ENCODE measurements at places on chromosomes 5 and 9.
A peak's percentile ranks its signal among the peaks of the same experiment; 100 is the strongest.

- DNase-seq, result peak; percentile 66
Observed at GRCh38 chr5:132386644-132387286, 17.3 kb downstream of the SLC22A5 start.

DNA sequence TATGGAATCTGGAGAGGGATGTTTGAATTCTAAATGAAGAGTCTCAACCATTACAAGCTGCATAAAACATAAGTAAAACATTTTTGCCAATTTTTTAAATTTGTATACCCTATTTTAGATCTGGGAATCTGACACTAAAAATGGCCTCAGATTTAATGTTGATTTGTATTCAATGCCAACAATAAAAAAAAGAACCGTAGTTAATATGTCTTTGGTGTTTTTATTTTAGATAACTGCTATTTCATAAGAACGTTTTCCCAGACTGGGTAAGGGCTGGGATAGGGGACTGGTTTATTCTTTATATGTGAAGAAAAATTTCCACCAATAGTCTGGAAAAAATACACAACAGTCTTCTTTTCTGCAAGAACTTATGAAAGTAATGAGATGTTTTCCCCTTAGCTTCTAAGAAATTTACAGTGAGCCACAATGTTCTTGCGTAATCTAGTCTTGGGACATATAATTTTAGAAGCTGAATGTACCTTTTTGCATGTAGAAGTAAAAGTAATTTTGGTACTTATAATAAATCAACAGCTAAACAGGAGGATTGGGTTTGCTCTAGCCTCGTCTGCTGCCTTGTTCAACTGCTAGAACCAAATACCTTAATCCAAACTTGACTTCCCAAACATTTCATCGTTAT lies 244.6 kb upstream of the EFNA5 start:
- DNase-seq, result no peak

DNA sequence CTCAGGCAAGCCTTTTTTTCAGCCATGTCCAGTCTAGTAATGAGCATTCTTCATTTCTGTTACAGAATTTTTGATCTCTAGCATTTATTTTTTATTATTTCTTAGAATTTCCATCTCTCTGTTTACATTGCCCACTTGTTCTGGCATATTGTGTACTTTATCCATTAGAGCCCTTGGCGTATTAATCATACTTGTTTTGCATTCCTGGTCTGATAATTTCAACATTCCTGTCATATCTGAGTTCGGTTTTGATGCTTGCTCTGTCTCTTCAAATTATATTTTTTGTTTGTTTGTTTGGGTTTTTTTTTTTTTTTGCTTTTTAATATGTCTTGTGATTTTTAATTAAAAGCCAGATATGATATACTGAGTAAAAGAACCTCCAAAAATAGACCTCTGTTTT lies 23.0 kb upstream of the JAK2 start:
- DNase-seq, result no peak

DNA sequence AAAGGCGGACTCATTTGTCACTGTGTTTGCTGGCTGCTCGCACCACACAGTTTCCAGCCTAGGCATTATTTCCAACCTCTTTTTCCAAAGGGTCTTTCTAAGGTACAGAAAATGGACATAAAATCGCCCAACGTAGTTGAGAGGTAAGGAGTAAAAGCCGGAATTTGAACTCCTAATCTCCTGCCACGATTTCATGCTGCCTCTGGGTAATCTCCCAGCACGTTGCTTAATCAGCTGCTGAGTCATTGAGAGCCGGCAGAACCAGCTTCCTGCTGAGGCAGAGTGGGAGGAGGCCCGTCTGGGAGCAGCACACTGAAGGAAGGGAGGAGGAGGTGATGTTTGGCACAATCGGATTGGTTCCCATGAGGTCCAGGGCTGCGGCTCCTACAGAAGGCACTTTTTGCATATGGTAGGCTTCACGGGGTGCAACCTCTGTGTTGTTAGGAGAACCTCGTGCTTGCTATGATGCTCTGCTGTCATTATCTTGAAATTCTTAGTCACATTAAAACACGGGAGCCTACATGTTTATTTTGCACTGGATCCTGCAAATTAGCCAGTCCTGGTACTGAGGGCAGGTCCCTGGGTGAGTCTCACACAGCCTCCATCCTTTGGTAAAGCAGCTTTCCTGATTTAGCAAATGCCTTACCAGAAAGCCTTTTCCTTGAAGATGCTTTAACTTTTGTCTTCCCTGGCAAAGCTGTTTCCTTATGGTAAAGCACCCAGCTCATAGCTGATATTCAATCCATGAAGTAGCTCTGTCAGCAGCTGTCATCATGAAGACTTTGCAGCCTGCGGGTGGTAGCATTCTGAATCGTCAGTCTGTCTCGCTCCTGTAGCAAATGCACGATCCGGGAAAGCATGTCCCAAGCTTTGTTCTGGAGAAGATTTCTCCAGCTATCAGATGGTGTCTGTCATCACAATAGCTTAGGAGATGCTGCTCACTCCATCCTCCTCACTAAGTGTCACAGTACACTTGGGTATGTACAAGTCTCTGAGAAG lies 191.6 kb upstream of the MSX2 start:
- no peak for DNase-seq

- no peak for DNase-seq
Observed at GRCh38 chr5:172207511-172207910, 13.5 kb downstream of the EFCAB9 start.

GRCh38 chr5:147081311-147081764 lies 153.5 kb upstream of the STK32A start:
- peak; percentile 75 for DNase-seq

DNA sequence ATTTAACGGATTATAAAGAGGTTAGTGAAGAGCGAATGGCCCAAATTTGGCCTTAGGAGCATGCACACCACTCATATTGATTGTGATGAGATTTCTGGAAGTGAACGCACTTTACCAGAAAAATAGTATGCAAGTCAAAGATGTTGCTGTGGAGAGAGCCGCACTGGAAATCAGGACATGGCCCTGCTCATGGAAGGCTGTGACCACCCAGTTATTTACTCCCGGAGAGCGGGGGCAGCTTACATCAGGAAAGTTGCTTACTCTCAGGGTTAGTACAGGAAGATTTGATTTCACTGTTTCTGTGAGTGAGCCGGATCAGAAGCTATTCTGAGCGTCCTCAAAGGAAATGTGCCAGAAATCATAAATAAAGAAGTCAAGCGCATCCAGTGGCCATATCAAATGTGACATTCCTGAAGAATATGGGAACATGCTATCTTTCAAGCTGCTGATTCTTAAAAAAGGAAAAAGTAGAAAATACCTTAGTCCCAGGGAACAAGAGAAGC lies 42.9 kb upstream of the STRBP start:
- no peak for DNase-seq

DNA sequence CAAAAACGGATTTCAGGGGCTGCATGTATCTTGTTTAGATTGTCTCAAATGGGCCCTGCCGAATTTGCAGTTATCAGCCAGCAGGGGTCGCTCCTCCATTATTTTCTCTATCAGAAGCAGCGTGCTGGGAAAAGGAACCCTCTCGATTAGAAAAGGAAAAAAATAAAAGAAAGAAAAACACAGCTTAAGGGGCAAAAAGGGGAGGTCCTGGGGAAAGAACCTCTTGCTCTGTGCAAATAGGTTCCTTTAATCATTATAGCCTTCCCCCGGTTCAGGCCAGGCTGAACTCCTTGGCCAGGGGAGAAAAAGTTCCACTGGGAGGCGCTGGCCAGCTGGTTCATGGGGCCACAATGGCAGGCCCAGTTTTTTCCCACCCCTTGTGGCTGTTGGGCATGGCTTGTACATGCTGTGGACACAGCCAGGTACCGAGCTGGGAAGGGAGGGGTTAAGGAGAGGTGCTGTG lies 25.0 kb upstream of the CAPSL start:
- no peak for DNase-seq

- no peak for DNase-seq
Observed at GRCh38 chr5:171984748-171985419, 21.6 kb downstream of the FBXW11 start.

DNA sequence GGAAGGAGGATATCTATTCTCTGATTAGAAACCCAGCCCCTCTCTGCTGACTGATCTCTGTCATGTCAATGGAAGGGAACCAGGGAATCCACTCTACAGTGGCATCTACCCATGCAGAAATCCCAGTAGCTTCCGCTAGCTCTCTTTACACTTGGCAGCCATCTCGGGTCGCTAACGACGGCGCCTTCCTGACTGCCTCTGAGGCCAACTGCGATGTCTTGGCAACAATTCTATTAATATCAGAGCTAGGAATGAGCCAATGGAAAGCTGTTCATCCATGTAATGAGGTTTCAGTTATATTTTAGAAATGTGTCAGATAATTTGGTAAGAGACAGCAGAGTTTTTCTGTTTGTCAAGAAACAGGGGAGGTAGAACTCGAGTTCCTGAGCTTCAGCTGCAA lies 67.6 kb upstream of the ATP10B start:
- DNase-seq, result no peak

DNA sequence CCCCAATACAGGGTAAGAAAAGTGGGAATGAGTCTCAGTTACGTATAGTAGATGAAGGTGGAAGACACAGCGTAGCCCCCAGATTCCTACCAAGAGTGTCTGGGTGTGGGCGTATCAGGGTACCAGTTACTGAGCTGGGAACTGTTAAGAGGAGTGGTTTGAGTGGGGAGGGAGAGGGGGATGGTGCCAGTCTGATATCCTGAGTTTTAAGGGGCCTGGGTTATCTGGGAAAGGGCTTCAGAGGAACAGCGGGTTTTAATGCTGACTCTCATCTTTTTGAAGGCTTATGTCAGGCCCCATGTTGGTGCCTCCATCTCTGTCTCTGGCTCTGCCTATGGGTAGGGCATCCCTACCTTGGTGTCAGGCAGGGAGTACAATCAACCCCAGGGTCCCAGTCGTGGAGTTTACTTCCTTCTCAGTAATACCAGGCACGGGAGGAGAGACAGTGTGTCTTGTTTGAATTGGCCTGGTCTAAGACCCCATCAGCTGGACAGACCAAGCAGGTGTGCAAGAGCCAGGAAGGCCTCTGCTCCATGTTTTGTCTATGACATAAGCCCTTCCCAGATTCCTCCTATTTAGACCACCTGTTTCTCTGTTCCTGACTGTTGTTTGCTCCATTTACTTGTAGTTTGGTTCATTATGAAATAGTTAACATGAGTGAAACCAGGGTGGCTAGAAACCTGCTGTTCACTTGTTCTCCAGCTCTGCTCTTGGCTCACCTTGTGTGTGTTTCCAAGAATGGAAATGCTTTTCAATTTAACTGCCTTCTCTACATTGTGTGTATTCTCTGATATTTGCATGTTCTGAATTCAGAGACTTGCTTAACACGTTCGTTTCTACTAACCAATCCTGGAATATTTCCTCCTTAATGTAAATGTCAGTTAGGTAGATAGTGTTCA lies 125.6 kb downstream of the DAB2IP start:
- DNase-seq, result no peak

- peak; percentile 91 for DNase-seq
Observed at GRCh38 chr9:129202613-129203555, 24.8 kb upstream of the IER5L start.

- no peak for DNase-seq
Observed at GRCh38 chr5:39282561-39282960, 63.2 kb upstream of the FYB1 start.

DNA sequence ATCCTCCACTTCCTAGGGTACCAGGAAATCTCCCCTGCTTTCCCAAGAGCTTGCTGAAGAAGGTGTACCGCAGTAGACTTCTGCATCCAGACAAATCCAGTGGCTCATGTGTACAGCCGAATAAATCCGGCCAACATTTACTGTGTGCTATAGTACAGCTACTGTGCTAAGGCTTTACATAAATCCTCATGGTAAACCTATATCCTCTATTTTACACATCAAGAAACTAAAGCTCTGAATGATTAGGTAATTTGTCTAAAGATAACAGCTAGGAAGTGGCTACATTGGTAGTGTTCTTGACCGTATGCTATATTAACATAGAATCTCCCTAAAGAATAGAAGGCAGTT lies 511 bp upstream of the WDR41 start:
- no peak for DNase-seq

GRCh38 chr9:133301253-133302230 lies 26.5 kb upstream of the ABO start:
- no peak for DNase-seq

DNA sequence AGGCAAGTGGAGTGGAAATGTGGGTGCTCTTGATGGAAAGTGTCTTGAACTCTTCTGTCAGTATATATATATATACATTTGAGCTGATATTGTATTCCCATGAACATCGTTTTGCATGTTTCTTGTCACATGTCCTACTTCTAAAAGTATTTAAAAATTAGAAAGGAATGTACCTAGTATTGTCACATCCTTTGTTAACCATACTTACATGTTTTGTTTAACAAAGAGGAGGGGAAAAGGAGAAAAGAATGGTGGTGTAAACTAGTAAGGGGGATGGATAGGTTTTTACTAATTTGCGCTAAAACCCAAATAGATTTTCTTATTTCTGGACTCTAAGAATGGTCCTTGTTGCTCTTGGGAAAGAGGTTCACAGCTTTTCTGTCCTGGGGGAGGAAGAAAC lies 181.7 kb downstream of the GOLPH3 start:
- DNase-seq, result no peak

DNA sequence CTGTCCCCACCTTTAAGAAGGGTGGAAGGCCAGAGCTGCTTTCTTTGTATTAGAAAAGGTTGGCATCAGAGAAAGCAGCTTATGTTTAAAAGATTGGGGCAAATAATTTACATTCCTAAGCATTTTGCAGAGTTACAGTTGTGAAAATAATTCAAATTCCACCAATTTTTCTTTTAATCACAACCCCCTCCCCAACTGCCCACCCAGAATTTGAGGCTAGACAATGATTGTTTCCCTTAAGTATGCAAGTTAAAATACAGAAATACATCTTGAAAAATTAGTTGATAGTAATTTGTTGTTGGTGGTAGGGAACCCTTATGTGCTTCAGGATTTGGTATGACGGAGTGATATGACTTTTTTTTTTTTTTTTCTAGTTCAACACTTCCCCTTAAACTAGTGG lies 133.0 kb downstream of the ZSWIM6 start:
- DNase-seq, result no peak

DNA sequence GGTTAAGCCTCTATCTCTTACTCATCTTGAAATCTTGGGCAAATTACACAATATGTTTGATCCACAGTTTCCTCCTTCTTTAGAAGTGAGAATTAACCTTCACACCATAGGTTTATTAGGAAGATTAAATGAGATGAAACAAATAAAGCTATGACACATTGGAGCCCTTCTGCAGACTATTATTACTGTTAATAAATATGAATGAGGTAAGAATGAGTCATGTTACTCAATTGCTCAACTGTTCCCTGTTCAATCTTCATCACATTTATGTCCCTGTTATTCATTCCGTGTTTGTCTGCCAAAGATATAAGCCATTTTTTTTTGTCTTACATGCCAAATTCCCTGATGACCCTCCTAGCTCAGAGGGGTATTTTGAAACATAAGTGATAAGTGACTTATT lies 52.1 kb upstream of the PAPPA start:
- no peak for DNase-seq

- DNase-seq, result no peak
Observed at GRCh38 chr5:160926428-160926827, 74.4 kb upstream of the ATP10B start.

- no peak for DNase-seq
Observed at GRCh38 chr5:142715291-142715690, 29.4 kb upstream of the FGF1 start.

- no peak for DNase-seq
Observed at GRCh38 chr5:64292611-64293215, 127.1 kb downstream of the RNF180 start.

GRCh38 chr5:24065779-24066178 lies 558.4 kb downstream of the PRDM9 start:
- no peak for DNase-seq

All from hypothalamus (tissue), 51 donors.